ENCODE measurements at places on chromosomes 6 and 20. TPM values are rescaled to one million over a fixed set of nuclear protein-coding genes. Genes with fewer than 3 reads are reported as not detected.

- DNase-seq = no peak
These were observed 624.7 kb downstream of the UTRN start for GRCh38 chr6:144909753-144910285.

DNA sequence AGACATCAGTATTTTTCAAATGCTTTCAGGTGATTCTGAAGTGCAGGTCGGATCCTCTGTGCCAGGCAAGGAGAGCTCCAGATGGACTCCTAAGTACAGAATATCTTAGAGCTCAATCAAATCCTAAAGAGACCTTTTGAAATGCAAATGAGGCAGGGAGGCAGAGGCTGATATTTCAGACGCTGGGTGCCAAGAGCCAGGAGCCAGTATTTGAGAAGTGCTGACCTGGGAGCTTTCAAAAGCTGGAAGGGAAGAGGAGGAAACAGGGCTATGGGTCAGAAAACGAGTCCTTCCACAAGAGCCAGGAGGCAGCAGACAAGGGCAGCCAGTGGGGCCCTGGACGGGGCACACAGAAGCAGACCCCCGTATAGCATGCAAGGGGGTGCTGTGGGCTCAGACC, 46.1 kb upstream of the DSN1 start:
- no peak for DNase-seq

DNA sequence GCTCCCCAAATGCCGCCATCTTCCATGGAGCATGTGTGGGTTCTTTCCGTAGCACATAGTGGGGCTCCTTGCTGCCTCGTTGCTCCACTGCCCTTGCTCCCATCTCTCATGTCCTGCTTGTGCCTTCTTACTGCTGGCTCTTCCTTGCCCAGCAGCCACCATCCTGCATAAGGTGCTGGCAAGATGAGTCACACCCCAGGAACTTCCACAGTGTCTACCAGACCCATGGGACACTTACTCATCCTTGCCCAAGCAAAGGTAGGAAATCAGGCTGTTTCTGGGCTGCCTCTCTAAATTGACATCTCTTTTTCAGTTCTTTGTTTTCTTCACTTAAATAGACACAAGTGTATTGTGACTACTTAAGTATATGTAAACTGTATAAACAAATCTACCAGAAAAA, 39.4 kb upstream of the RGS17 start:
- no peak for DNase-seq

DNA sequence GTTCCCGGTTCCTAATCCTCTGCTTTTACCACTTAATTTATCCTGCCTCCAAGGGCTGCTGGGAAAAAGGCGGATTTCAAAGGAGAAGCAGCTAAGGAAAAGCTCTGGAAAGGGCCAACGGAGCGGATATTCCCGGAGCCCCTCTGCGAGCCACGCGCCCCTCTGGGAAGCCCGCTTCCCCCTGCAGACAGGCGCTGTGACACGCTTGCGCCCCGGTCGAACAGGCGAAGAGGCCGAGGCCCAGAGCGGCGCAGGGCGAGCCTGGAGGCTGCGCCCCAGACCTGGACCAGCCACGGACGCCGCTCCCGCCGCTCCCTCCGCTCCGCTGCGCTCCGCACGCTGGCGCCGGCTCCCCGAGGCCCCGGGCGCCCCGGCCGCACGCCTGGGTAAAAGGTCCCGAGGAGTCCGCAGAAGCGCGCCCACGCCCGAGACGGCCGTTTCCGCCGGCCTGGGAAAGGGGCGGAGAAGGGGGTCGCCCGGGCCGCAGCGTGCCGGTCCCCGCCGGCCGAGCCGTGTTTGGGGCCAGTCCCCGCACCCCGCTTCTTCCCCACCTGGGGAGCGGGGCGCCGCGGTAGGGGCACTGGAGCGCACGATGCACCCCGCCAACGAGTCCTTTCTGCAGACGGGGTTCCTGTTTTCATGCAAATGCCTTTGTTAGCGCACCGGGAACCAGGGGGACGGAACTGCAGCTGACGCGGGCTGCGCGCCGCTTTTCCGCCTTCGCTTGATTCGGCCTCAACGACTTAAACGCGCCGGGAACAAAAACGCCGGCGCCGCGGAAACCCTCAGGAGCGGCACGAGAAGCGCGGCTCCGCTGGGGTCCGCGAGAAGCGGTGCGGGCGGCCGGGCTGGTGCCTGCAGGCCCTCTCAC, 91.9 kb upstream of the SIRPA start:
- DNase-seq = peak; percentile 65

The EMILIN3 gene
- total RNA-seq = 1.6 TPM

The TCF15 gene
- under 0.01 TPM for total RNA-seq

The TSBP1 gene
- total RNA-seq = not detected

The HSPA1L gene
- total RNA-seq = 5.7 TPM

Data from frontal cortex (tissue), 4 donors.